Natural killer cell (primary cell): ENCODE measurements at places on chromosomes 7 and 10. TPM values are rescaled to one million over a fixed set of nuclear protein-coding genes. Genes with fewer than 3 reads are reported as not detected.

The UCN3 gene
- not detected for total RNA-seq

The AGBL3 gene
- total RNA-seq = 2.3 TPM

The CPVL gene
- total RNA-seq = 9.8 TPM

The UNCX gene
- total RNA-seq = not detected

The LARP4B gene
- 95.4 TPM for total RNA-seq

The HHEX gene
- total RNA-seq = 24.0 TPM

The NXPH1 gene
- not detected for total RNA-seq

The HK1 gene
- 69.5 TPM for total RNA-seq

The CLRN3 gene
- not detected for total RNA-seq

The PTPN20 gene
- total RNA-seq = not detected

The CALCR gene
- total RNA-seq = not detected

The MYO1G gene
- 429 TPM for total RNA-seq

The LRGUK gene
- total RNA-seq = 0.90 TPM

The TSC22D4 gene
- total RNA-seq = 140 TPM

The CPXM2 gene
- not detected for total RNA-seq

The RADIL gene
- not detected for total RNA-seq

The ADAM12 gene
- total RNA-seq = 1.9 TPM

The NODAL gene
- not detected for total RNA-seq

The HOXA6 gene
- total RNA-seq = 0.28 TPM

The ASB10 gene
- not detected for total RNA-seq

The PAPOLB gene
- total RNA-seq = 0.36 TPM
